Esophagus mucosa (tissue), 1 donor: ENCODE measurements at places on chromosomes 2 and 18. TPM values are rescaled to one million over a fixed set of nuclear protein-coding genes. Genes with fewer than 3 reads are reported as not detected.

DNA sequence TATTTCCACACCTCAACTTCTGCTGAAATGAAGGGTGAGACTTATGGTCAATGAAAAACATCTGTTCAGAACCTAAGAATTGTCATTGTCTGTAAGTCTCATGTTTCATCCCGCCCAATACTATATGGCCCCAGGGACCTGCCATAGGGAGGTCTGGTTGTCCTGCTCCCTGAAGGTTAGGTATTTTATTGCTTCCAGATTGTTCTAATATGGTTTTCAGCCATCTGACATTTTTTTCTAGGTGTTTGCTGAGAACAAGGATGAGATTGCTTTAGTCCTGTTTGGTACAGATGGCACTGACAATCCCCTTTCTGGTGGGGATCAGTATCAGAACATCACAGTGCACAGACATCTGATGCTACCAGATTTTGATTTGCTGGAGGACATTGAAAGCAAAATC, 7.3 kb downstream of the XRCC5 start:
- no peak for ATAC-seq

- no peak for ATAC-seq
These were observed 126.4 kb downstream of the TMEM17 start for GRCh38 chr2:62379566-62379965.

DNA sequence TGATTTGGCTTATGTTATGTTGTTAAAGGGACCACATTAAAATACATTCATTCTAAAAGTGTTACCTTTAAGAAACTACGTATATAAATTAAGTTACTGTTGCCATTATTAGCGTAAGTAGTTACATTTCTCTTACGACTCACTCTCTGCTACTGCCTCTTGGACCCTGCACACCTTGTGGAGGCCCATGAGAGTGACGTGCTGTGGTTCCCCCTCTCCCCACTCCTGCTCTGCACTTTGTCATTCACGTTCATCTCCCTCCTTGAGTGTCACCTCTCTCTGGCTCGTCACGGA, 830 bp upstream of the MERTK start:
- ATAC-seq, result peak; percentile 13

DNA sequence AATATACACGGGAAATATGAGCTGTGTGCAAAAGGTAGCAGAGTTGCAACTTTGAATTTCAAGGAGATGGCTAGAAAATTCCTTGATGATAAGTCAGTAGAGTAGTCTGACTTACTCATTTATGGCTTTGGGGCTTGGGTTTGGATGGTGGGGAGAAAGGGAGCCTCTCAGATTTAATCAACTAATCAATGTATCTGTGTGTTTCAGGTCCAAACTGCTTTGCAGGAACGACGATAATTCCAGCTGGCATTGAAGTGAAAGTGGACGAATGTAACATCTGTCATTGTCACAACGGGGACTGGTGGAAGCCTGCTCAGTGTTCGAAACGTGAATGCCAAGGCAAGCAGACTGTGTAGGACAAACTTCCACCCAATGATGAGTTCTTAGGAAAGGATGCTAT, 164.6 kb downstream of the VWC2L start:
- ATAC-seq, result no peak

DNA sequence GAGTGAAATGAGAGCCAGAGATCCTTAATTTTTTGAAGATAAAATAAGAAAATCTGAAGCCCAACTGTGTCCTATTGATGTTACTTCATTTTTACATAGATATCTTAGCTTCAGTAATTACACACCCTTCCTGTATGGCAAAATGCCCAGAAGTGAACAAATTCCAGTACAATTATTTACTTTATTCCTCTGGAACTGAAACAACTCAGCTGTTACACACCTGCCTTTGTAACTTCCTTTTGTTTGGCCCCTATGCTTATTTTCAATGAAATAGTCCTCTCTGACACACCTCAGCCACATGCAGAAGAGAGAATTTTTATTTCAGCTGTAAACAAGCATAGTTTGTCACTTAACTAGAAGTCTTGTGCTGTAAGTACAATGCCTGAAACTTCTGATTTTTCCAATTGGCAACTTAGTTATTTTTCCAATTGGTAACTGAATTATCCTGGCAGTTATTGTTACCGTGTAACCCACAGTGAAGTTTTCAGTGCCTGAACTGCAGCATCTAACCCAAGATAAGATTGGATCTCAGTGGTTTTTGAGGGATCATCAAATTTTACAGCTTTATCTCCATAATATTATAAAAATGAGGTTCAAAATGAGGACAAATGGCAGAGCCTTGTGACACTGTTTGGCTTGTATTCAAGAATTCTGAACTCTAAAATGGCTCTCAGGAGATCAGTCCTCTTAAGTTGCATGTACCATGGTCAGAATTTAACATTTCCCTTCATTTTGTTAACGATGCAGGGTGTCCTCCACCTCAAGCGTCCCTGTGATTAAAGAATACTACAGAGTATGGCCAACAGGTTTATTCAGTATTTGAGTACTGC, 82.6 kb downstream of the PKP4 start:
- peak; percentile 85 for ATAC-seq

DNA sequence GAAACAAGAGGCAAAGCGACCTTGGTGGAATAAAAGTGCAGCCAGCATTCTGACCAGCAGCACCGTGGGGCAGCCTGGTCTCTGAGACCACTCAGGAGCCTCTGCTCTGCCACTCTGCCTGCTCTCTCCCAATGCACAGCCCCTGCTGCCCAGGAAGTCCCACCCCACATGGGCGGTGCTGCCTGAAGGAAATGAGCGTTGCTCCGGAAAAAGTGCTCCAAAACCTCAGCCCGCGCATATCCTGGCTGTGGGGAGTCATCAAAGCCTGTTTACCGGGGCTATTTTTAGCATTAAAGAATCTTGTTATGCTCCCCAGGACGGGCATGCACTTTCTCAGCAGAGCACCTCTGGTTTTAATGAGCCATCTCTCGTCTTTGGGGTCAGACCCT, 54.5 kb downstream of the EPAS1 start:
- peak; percentile 45 for ATAC-seq

DNA sequence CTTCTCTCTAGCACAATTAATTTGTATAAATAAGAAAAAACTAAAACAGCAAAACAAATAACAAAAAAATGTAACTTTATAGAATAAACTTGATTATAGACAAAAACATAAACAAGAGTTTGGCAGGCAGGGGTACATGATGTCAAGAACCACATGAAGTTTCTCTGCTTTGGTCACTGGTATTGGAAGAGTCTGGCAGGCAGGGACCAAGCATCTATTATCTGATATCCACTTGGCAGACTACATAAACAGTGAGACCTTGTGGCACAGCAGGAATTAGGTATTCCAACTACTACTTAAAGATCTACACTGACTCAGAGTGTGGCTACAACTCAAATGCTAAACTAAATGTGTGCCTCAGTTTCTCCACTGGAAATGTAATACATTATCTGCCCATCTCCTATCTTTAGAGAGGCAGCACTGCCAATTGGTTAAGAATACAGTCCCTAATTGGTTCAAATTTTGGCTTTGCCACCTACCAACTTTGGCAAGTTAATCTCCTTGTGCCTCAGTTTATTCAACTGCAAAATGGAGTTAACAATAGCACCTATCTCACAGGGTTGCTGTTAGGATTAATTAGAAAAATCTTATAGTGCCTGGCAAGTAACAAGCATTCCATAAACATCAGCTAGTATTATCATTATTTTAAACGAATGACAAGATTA, 2.7 kb downstream of the MAP4K3 start:
- ATAC-seq, result no peak

DNA sequence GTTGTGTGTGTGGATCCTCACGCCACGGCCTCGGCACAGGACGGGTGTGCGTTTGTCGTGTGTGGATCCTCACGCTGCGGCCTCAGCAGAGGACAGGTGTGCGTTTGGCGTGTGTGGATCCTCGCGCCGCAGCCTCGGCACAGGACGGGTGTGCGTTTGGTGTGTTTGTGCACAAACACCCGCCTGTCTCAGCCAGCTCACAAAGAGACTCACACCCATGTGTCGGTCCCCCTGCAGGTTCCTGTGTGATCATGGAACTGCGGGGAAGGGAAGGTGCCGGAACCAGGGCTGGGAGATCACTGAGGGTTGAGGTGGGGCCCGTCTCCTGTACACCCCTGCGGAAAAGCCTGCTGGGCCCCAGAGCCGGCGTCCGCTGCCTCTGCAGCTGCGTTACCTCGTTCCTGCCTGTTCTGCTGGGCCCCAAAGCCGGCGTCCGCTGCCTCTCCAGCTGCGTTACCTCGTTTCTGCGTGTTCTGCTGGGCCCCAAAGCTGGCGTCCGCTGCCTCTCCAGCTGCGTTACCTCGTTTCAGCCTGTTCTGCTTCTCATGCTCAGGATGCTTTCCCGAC, 53.6 kb downstream of the CTDP1 start:
- no peak for ATAC-seq

GRCh38 chr2:53987336-53987921, 16.6 kb upstream of the PSME4 start:
- ATAC-seq, result peak; percentile 70

- ATAC-seq, result no peak
These were observed 57.6 kb downstream of the SMAD7 start for GRCh38 chr18:48893061-48893607.

GRCh38 chr2:137987011-137987410, 22.7 kb downstream of the HNMT start:
- no peak for ATAC-seq

GRCh38 chr18:67104700-67105284, 411.7 kb downstream of the DSEL start:
- ATAC-seq, result peak; percentile 90

- no peak for ATAC-seq
These were observed 1572.8 kb upstream of the PIK3C3 start for GRCh38 chr18:40382197-40382596.

DNA sequence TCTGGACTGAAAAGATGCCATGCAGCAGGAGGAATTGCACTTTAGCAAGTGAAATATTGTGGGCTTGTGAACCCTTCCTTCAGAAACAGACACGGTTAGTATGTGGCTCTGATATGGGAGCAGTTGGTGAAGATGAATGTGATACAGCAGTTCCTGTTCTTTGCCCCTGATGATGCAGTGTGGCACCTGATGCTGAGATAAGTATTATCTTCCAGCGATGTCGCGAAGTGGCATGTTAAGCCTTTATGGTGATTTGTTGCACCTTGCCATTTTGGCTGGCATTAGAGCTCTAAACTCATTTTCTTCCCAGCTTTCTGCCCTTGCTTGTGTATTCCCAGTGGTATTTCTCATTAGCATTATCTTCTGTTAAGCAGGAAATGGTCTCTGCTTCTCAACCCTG, 441.6 kb upstream of the RAB12 start:
- ATAC-seq, result no peak

Gene FAM110C
- 44.3 TPM for total RNA-seq

Gene FZD7
- total RNA-seq, result 3.0 TPM

Gene SCN2A
- total RNA-seq, result 0.04 TPM

Gene PROKR1
- not detected for total RNA-seq

Gene POTEJ
- not detected for total RNA-seq

Gene IGFBP2
- 192 TPM for total RNA-seq
